NCI-H1417 (cell line): ENCODE measurements at places on chromosomes 6 and 20.

DNA sequence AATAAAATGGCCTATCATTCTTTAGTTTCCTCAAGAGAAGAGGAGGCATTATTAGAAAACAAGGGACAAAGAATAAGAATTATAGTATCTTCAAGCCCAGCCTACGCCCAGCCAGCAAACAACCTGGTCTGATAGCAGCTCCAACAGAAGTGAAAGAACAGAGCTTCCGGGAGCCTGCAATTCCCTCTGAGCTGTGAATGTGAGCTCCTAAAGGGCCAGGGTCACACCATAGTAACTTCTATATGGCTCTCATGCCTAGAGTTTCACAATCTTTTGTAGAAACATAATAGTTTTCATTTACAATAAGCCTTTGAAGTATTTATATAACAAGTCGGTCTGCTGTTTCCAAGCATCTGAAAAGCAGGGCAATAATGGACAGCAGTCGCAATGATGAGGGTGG is 116.5 kb downstream of the SMLR1 start:
- DNase-seq: no peak

- no peak for DNase-seq
These were observed 72.7 kb upstream of the TCF21 start for GRCh38 chr6:133816171-133816570.

DNA sequence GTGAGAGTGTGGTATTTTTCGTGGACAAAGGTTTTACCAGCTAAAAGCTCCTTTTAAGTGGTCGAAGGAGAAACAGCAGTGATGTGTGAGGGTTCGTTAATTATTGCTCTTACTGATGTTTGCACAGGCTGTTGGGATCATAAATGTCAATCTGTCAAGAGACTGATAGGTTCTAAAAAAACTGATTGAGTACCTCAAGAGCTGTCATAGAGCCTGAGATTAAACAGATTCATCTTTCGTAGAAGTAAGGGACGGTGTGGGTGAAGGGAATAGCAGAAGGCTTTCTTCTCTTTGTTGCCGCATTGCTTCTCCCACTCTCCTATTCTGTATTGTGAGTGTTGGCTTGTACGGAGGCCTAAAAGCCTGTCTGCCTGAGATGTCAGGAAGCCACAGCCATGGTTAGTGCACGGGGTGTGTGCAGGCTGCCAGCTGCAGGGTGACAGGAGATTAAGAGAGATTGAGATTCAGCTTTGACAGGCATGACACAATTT is 291.0 kb downstream of the ZFAND3 start:
- peak; percentile 68 for DNase-seq

- no peak for DNase-seq
These were observed 747.2 kb downstream of the KHDRBS2 start for GRCh38 chr6:61538801-61539200.

- no peak for DNase-seq
These were observed 47.7 kb downstream of the COL12A1 start for GRCh38 chr6:75158176-75158575.

GRCh38 chr6:41150671-41151070 is 3.5 kb downstream of the TREML1 start:
- no peak for DNase-seq

DNA sequence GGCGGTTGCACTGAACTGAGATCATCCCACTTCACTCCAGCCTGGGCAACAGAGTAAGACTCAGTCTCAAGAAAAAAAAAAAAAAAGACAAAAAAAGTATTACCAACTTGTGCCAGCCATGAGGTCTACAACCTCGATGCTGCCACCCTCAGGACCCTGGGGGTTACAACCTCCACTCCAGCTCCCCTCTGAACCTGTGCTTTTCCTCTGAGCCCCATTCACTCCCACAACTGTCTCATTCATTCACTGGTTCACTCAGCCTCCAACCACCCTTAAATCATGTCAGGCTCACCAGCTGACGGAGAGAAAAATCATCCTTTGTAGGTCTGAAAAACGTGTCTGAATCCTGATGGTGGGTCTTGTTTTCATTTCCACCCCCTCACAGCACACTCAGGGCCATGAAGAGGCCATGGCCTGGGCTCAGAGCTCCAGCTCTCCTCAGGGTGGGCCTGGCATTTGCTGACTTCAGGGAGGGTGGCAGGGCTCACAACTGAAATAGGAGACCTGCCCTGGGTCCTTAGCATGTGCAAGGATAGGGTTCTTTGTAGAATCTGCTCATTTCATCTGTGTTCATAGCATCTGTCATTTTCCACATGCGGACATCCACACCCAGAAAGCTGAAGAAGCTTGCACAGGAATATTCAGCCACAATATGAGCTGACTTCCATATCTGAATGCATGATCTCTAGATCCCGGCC is 1.9 kb upstream of the ULBP1 start:
- DNase-seq: no peak

DNA sequence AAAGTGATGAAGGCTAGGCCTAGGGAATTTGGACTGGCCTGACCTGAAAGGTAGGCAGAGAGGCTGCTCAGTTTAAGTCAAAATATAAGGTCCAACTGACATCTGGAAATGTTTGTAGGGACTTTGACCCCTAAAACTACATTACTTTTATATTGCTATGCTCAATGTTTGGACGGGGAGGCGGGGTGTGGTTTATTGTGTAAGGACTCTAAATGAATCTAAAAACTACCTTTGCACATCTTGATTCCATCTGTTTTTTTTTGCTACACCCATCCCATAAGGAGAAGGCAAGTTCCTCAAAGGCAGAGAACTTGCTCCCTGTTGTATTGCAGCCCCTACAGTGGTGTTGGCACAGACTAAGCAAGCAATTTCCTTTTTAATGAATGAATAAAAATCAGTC is 227.1 kb downstream of the HACE1 start:
- no peak for DNase-seq

GRCh38 chr6:118507636-118508035 is 40.5 kb upstream of the PLN start:
- DNase-seq: no peak

DNA sequence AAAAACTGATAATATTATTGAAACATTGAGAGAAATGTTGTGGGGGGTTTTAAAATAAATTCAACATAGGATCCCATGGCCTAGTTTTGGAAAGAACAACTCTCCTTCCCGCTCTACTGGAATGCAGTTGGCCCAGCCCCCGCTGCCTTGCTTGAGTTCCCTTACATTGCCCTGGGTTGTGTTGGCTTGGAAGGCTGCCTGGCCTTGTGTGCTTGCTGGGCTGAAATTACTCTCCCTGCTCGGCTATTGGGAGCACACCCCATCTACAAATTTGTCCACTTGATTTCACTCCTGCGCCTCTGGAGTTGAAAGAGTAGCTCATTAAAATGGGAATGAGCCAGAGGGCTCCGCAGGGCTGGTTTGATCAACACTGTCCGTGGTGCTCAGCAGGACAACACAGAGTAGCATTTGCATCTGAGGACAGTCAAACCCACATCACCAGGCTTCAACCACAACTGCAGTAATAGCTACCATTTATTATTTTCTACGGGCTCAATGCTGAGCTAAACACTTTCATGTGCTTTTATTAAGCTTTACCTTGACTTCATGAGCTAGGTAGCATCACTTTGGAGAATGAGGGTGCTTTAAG is 35.2 kb downstream of the DOK5 start:
- no peak for DNase-seq

DNA sequence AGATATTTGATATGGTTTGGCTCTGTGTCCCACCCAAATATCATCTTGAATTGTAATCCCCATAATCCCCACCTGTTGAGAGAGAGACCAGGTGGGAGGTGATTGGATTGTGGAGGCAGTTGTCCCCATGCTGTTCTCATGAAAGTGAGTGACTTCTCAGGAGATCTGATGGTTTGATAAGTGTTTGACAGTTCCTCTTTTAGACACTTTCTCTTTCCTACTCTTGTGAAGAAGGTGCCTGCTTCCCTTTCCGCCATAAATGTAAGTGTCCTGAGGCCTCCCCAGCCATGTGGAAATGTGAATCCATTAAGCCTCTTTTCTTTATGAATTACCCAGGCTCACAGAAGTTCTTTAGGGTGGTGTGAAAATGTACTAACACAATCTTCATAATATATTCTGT is 1404.0 kb upstream of the ADGRB3 start:
- no peak for DNase-seq

- no peak for DNase-seq
These were observed 34.4 kb downstream of the DSE start for GRCh38 chr6:116405138-116405537.

- DNase-seq: no peak
These were observed 235.2 kb upstream of the PMEPA1 start for GRCh38 chr20:57944988-57945387.

DNA sequence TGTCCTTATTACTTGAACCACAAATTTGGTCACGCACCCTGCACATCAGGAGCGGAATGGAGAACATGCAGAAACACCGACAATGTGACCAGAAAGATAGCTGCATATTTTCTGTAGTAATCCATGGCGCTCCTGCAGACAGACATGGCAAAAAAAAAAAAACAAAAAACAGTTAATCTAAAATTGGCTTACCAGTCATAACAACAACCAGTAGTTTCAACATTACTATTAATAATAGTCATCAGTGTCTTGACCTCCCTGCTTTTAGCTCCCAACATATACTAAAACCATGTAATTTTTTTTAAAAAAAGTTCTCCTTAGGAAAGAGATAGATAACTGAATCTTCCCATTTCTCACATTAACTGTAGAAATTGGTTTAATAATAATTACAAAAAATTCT is 6.8 kb downstream of the CGA start:
- no peak for DNase-seq

DNA sequence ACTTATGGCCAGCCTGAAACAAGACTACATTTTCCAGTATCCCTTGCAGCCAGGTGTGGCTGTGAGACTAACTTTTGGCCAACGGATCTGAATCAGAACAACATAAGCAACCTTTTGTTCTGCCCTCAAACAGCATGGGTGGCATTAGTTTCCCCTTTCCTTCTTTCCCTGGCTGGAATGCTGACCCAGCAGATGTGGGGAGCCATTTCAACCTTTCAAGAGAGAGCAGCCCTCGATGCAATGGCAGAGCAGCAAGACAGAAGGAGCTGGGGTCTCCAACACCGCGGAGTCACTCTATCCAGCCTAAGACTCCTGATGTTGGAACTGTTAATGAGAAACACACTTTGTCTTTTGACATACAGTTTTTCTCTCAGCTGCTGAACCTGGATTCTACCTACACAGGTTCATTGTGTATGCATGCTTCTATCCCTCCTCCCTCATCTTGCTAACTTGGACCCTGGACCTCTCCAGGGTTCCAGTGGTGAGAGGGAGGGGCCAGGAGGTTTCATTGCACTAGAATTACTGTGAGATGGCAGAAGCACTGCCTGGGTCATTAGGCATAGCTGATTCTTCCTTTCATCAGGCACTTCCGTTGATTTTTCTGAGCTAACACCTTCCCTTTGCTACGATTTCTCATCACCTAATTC is 28.8 kb upstream of the DDR1 start:
- no peak for DNase-seq

GRCh38 chr6:42555477-42556457 is 8.1 kb upstream of the UBR2 start:
- no peak for DNase-seq
